Spleen (tissue), 13 donors: ENCODE measurements at places on chromosomes 1 and 21. TPM values are rescaled to one million over a fixed set of nuclear protein-coding genes. Genes with fewer than 3 reads are reported as not detected.

DNA sequence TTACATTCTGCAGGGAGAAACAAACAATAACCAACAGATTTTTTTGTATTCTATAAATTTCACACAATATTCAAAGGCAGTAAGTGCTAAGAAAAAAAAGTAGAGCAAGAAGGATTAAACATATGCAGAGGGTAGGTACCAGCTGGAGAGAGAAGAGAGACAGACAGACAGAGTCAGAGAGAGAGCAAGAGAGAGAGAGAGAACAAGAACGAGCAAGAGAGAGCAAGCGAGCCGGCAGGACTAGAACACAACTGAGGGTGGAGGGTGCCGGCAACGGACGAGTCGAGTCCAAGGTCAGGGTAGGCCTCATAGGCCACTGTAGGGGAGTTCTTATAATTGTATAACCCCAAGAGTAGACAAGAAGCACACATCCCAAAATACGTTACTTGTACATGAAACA lies 97.1 kb downstream of the RERE start:
- H3K4me1 ChIP-seq: peaks cover 52% of the 10 kb centered on the region
- H3K4me3 ChIP-seq: no peak overlapping the region
- H3K27ac ChIP-seq: no peak overlapping the region

TBX19 gene
- polyA plus RNA-seq: 1.7 TPM

GRCh38 chr1:159752135-159752580 lies 28.6 kb upstream of the DUSP23 start:
- H3K27ac ChIP-seq: no peak overlapping the region
- H3K27me3 ChIP-seq: no peaks in the 10 kb centered on the region
- no peak overlapping the region for H3K4me3 ChIP-seq
- peaks cover 9% of the 10 kb centered on the region for H3K4me1 ChIP-seq
- H3K36me3 ChIP-seq: no peaks in the 10 kb centered on the region

GRCh38 chr1:23083714-23084480 lies 64.6 kb downstream of the KDM1A start:
- no peak overlapping the region for H3K27ac ChIP-seq
- no peak for DNase-seq
- no peaks in the 10 kb centered on the region for H3K27me3 ChIP-seq
- H3K4me1 ChIP-seq: no peaks in the 10 kb centered on the region
- no peaks in the 10 kb centered on the region for H3K36me3 ChIP-seq
- H3K4me3 ChIP-seq: no peak overlapping the region

DNA sequence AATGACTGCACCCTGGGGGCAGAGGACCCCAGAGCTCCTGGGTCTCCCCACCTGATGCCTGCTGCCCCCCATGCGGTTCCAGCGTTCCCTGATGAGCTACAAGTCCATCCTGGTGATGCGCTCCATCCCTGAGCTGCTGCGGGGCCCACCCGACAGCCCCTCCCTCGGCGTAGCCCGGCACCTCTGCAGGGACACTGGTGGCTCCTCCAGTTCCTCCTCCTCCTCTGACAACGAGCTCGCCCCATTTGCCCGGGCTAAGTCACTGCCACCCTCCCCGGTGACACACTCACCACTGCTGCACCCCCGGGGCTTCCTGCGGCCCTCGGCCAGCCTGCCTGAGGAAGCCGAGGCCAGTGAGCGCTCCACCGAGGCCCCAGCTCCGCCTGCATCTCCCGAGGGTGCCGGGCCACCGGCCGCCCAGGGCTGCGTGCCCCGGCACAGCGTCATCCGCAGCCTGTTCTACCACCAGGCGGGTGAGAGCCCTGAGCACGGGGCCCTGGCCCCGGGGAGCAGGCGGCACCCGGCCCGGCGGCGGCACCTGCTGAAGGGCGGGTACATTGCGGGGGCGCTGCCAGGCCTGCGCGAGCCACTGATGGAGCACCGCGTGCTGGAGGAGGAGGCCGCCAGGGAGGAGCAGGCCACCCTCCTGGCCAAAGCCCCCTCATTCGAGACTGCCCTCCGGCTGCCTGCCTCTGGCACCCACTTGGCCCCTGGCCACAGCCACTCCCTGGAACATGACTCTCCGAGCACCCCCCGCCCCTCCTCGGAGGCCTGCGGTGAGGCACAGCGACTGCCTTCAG lies 35.5 kb downstream of the TRIM11 start:
- peaks cover 55% of the 10 kb centered on the region for H3K4me1 ChIP-seq
- H3K27ac ChIP-seq: no peak overlapping the region
- no peaks in the 10 kb centered on the region for H3K27me3 ChIP-seq
- DNase-seq: no peak

DONSON gene
- polyA plus RNA-seq: 8.9 TPM

DNA sequence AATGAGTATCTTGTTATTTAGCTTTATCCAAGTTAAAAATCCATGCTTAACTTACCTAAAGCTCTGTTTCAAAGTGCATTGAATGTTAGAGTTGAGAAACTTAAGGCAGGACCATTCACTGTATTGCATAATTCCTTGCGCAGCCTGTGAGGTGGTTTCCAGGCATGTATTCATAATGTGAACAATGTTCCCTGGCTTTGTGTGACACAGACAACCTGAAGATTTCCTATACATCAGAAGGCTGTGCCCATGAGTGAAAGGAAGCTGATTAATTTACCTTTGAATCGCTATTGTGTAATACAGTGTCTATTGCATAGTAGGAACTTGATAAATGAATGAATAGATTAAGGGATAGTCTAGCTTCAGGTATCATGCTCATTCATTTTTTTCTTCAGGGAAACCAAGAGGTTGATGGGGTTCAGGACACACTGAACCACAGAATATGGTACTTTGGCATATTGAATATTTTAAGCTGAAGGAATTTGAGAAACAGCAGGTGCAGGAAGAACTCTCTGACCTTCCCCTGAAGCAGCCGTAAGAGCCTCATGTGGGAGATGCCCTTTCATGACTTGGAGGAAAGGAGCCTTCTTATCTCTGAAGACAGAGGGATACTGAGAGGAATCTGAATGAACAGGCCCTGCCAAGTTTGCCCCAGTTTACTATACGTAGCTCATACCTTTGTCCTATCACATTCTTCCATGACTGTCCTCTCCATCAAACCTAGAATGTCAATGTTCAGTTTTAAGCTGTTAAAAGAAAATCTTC lies 88.6 kb upstream of the GNG12 start:
- H3K4me3 ChIP-seq: no peak overlapping the region
- H3K27ac ChIP-seq: no peak overlapping the region
- H3K36me3 ChIP-seq: no peaks in the 10 kb centered on the region
- no peaks in the 10 kb centered on the region for H3K4me1 ChIP-seq
- H3K27me3 ChIP-seq: no peaks in the 10 kb centered on the region

GRCh38 chr1:245382981-245383380 lies 228.2 kb downstream of the KIF26B start:
- no peak overlapping the region for H3K4me3 ChIP-seq
- H3K36me3 ChIP-seq: no peaks in the 10 kb centered on the region

SLC2A1 gene
- 19.5 TPM for polyA plus RNA-seq

DNA sequence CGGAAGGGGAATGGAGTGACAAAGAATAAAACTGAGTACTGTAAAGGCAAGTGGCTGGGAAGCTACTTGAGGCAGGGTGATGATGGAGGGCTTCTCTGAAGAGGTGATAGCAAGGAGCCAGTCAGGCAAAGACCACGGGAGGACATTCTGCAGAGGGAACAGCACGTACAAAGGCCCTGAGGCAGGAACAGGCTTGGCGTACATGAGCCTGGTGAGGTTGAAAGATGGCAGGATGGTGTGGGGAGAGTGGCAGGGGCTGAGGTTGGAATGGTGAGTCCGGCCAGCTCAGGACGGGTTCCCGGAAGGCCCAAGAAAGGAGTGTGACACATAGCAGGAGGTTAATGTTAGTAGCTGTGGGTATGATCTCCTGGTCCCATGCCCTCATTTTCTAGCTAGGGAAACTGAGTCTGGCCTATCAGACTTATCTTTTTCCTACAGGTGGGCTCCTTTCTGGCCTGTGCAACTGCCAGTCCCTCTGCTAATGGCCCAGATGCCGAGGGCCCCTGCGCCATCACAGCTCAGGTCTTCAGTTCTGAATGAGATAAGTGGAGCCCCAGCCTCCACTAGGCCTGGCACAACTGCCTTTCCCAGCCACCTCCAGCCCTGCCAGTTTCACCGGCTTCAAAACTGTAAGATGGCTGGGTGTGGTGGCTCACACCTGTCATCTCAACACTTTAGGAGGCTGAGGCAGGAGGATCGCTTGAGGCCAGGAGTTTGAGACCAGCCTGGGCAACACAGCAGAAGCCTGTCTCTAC lies 87.0 kb downstream of the VWA5B1 start:
- H3K4me1 ChIP-seq: peaks cover 10% of the 10 kb centered on the region
- no peaks in the 10 kb centered on the region for H3K27me3 ChIP-seq
- no peak overlapping the region for H3K4me3 ChIP-seq
- DNase-seq: peak; percentile 27

DNA sequence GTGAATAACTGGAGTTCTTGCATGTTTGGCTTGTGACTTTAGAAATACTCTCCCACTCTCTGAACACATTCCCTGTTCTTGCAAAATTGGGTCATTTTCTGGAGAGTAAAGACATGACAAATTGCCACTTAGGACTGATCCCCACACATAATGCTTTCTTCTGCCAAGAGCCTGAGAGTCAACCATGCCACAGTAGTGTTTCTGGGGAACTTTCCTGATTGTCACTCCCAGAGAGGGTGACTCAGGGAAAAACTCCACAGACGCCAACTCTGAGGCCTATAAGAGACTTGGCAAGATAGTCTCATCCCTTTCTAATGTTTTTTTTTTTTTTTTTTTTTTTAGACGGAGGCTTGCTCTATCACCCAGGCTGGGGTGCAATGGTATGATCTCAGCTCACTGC lies 157.8 kb downstream of the ATG4C start:
- no peaks in the 10 kb centered on the region for H3K4me1 ChIP-seq
- no peak overlapping the region for H3K4me3 ChIP-seq
- H3K36me3 ChIP-seq: no peaks in the 10 kb centered on the region
- no peaks in the 10 kb centered on the region for H3K27me3 ChIP-seq
- H3K27ac ChIP-seq: no peak overlapping the region

GBP6 gene
- 0.26 TPM for polyA plus RNA-seq

GRCh38 chr1:233627376-233627775 lies 13.5 kb downstream of the KCNK1 start:
- no peaks in the 10 kb centered on the region for H3K4me1 ChIP-seq
- DNase-seq: no peak
- H3K27me3 ChIP-seq: no peaks in the 10 kb centered on the region
- no peak overlapping the region for H3K27ac ChIP-seq

DNA sequence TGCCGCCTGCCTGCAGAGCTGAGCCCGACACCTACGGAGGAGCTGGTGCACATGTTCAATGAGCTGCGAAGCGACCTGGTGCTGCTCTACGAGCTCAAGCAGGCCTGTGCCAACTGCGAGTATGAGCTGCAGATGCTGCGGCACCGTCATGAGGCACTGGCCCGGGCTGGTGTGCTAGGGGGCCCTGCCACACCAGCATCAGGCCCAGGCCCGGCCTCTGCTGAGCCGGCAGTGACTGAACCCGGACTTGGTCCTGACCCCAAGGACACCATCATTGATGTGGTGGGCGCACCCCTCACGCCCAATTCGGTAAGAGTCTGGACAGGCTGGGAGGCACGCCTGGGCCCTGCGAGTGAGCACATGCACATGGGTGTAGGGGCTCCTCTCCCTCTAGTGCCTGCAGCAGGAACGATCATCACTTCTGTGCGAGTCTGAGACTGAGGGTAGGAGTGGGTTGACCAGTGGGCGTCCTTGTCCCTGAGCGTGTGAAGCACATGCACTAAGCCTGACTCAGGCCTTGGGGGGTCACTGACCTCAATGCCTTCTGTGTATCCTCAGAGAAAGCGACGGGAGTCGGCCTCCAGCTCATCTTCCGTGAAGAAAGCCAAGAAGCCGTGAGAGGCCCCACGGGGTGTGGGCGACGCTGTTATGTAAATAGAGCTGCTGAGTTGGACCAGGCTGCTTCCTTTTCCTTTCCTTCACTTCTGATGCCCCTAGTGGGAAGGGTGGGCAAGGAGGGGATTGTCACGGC lies 6.9 kb downstream of the DMAP1 start:
- H3K4me3 ChIP-seq: no peak overlapping the region
- peak; percentile 76 for DNase-seq
- H3K36me3 ChIP-seq: peaks cover 75% of the 10 kb centered on the region
- peaks cover 26% of the 10 kb centered on the region for H3K4me1 ChIP-seq
- H3K27ac ChIP-seq: no peak overlapping the region

DNA sequence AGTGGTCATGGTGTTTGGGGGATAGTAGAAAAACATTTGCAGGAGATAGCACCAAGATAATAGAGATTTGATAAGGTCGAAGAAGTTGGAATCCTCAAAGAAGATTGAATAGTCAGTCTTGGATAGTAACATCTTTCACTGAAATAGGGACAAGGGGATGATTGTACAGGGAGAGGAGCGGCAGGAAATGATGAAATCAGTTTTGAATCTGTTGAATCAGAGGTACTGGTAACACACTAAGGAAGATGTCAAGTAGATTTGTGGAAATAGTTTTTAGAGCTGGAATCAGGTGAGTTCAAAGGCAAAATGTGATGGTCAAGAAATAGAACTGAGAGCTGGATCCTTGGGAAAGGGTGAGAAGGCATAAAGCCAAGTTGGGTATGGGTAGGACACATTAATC lies 26.5 kb downstream of the CAP1 start:
- DNase-seq: no peak
- no peaks in the 10 kb centered on the region for H3K27me3 ChIP-seq
- no peak overlapping the region for H3K4me3 ChIP-seq
- peak overlapping the region; percentile 90 for H3K27ac ChIP-seq

- H3K27me3 ChIP-seq: no peaks in the 10 kb centered on the region
- no peak overlapping the region for H3K4me3 ChIP-seq
- no peak overlapping the region for H3K27ac ChIP-seq
- no peaks in the 10 kb centered on the region for H3K4me1 ChIP-seq
Measured at GRCh38 chr1:6300342-6301048, 39.6 kb upstream of the GPR153 start.

GRCh38 chr1:226457307-226457712 lies 49.4 kb upstream of the PARP1 start:
- no peaks in the 10 kb centered on the region for H3K27me3 ChIP-seq
- peak; percentile 75 for DNase-seq
- no peak overlapping the region for H3K27ac ChIP-seq
- no peak overlapping the region for H3K4me3 ChIP-seq

BATF3 gene
- 23.3 TPM for polyA plus RNA-seq

GRCh38 chr1:73789965-73790364 lies 408.0 kb downstream of the LRRIQ3 start:
- H3K36me3 ChIP-seq: no peaks in the 10 kb centered on the region
- no peaks in the 10 kb centered on the region for H3K4me1 ChIP-seq
- DNase-seq: no peak
- no peak overlapping the region for H3K4me3 ChIP-seq
- H3K27ac ChIP-seq: no peak overlapping the region

DNA sequence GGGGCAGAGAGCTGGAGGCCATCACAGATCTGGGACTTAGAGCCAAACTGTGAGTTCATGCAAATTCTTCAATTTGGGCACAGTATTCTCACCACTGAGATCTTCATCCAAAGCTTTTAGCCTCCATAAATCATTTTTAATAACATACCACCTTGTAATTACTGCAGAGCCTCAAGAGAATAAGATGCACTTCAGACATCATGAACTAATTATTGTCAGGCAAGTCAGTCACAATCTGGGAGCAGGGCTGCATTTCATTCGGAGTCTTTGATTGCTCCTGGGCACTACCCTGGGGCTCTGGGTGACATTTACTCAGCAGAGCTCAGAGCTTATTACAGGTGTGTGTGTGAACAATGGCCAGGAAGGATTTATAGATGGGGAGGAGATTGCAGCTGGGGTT lies 623.7 kb downstream of the PTPRU start:
- no peak for DNase-seq
- no peaks in the 10 kb centered on the region for H3K36me3 ChIP-seq
- H3K27me3 ChIP-seq: peaks cover 6% of the 10 kb centered on the region
- no peak overlapping the region for H3K27ac ChIP-seq

- peak within 1 kb of the TSS; percentile 66 for H3K27ac ChIP-seq
- no peaks in the 10 kb centered on the region for H3K36me3 ChIP-seq
- H3K4me3 ChIP-seq: peak within 1 kb of the TSS; percentile 72
- peaks cover 46% of the 10 kb centered on the region for H3K4me1 ChIP-seq
- no peaks in the 10 kb centered on the region for H3K27me3 ChIP-seq
Measured at GRCh38 chr1:206469933-206470691, at the start of gene IKBKE. TSS of gene IKBKE (plus strand) at chr1:206470476. CDS start at chr1:206473228, 2,752 bp downstream.
